ENCODE measurements at places on chromosomes 5 and 9.

- DNase-seq = no peak
Observed at GRCh38 chr9:112249277-112249676, 74.2 kb upstream of the SUSD1 start.

DNA sequence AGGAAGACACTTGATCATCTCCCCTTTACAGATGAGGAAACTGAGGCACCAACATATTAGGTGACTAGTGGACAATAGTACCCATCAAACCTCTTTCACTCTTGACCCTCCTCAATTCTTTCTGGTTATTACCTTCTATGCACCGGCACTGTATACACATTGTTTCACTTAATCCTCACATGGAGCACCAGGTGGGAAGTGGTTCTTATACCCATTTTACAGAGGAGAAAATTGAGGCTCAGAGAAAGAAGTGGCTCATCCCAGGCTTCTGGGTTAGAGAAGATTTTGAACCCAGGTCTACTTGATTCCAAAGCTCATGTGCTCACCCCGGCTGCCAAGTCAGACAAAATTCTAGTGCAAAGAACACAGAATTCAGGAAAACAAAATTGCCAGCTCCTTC is 17.4 kb upstream of the DENND1A start:
- no peak for DNase-seq

DNA sequence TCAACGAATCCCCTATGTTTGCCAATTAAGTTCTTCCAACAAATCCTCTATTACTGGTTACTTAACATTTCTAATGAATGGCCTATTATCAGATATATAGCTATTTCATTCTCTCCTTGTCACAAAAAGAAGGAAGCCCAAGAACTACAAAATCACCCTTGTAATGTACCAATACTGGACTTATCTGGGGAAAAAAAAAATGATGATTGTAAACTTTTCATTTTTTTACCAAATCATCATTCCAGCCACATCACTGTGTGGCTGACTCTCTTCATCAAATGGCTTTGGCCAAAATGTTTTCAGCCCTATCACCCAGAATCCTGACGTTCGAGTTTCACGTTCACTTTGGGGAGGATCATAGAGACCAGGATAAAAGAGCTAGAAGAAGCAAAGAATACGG is 216.7 kb downstream of the ACTL7B start:
- DNase-seq = no peak

GRCh38 chr9:37608250-37608649 is 15.9 kb upstream of the TOMM5 start:
- no peak for DNase-seq

GRCh38 chr5:5149154-5149553 is 9.0 kb downstream of the ADAMTS16 start:
- no peak for DNase-seq

DNA sequence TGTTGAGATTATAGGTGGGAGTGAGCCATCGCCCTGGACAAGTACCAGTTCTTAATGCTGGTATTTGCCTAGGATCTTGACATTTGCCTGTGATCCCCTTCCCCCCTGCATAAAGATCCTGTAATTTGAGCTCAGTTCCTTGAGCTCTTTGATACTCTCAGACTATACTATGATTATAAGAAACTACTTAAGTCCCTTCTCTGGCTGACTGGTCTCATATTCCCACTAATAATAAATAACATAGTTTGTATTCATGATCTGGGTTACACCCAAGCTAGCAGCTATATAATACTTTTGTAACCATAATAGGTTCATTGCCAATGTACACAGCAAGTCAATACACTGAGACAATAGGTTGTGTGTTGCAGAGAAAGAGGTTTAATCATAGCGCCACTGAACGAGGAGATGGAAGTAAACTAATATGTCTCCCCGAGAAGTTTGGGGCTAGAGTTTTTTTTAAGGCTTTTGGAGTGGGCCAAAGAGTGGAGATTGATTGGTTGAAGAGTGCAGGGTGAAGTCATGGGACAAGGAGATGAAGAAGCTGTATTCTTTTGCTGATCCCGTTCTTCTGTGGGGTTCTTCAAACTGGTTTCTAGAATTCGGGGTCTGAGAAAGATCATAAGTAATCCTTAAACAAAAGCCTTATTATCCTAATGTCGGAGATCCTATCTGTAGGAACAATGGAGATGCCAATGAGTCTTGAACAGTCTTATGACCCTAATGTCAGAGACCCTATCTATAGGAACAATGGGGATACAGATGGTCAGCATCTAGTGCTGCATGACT is 20.7 kb upstream of the SHOC1 start:
- no peak for DNase-seq

DNA sequence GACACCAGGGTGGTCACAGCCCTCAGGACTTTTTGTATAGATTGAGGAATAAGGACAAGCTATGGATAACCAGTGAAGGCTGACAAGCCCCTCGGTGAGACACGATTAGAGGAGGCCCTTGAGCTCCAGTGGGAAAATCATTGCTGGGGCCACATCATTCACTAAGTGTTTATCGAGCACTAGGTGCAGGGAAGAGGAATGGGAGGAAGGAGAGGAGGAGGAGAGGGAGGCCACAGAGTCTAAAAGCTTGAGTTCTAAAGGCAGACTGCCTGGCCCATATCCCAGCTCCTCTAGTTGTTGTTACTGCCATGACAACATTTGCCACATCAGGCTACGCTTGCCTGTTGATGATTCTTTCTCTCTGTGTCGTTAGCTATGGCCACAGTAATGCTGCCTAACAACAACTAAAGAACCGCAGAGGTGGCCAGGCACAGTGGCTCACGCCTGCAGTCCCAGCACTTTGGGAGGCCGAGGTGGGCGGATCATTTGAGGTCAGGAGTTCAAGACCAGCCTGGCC is 37.6 kb downstream of the NKX2-5 start:
- DNase-seq = no peak

DNA sequence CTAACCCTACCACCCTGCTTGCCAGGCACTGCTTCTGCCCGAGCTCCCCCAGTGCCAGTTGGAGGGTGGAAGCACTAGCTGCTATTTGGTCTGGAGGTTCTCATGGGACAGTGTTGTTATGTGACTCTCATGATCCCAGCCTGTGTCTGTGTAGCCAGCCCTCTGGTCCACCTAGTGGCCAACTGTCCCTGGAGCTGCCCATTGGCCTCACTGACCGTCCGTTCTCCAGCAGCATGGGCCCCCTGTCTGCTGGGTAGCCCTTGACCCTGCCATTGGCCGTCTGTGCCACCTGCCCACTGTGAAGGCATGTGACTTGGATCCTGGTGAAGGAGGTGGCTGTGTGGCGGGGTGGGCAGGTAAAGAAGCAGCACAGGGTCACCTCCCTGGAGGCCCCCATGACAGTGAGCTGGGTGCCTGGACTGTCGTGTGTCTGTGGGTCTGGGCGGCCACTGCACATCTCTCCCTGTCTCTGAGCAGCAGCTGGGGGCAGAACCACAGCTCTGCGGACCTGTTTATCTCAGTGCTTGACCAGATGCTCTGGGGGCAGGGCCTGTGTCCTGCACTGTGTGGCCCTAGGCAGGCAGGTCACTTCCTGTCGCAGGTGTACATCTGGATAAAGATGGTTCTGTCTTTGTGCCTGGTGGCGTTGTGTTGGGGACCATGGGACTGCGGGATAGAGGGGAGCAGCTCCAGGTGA is 11.4 kb downstream of the PHF2 start:
- no peak for DNase-seq

DNA sequence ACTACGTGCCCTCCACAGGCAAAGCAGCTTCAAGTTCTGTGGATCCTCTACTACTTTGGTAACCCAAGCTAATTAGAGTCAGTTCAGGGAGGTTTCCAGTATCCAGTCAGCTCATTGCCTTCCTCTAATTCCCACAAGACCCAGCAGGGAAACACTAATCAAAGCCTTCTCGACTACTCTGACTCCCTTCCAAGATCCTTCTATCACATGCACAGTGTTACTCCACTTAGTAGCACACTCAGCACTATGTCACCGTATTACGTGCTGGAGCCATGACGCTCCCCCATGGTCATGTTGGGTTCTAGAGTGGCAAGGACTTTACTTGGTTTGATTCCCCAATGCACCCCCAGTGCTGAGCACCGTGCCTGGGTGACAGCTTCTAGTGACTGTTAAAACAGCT is 53.0 kb downstream of the DCP2 start:
- no peak for DNase-seq

- DNase-seq = no peak
Observed at GRCh38 chr5:81209869-81210493, 23.1 kb upstream of the CKMT2 start.

DNA sequence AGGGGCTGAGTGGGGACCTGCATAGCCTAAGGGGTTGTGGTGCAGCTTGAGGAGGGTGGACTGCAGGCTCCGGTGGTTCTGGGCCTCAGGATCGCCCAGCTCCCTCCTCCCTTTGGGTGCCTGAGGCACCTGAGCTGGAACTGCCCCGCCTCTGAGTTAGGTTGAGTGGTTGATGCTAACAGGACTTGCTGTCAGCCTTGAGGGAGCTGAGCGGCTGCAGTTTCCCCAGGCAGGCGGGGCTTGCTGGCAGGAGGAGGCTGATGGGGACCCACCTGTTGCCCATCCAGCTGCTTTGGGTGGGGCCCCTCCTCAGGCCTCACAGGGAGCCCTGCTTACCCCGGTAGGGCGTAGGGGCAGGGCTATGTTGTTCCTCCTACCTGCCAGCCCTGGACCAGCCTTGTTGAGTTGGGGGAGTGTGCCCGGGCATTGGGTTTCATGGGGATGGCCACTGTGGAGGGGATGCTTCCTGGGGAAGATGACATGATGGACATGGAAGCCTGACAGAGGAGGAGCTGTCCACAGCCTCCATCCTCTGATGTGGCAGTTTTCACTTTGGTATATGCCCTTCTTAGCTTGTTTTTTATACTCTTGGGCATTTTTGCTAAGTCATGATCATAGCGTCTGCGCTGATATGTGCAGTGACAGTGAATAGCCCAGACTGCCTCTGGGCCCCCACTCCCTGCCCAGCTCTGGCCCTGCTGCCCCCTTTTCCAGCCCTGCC is 14.3 kb downstream of the WNK2 start:
- no peak for DNase-seq

DNA sequence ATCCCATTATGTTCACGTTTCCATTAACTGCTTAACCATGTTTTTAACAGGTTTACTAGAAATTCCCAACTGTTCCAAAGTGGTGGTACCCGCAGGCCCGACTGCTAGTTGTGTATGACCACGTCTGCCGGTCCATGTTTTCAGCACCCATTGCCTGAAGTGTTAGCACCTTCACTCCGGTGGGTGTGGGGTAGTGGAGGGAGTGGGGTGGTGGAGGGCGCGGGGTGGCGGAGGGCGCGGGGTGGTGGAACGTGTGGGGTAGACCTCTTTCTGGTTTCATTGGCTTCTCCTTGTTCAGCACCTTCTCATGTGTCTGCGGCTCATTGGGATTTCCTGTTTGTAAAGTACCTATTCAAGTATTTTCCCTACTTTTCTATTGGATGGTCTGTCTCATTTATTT is 37.7 kb downstream of the TPPP start:
- DNase-seq = no peak

GRCh38 chr9:68876273-68876672 is 137.6 kb downstream of the PRKACG start:
- DNase-seq = no peak

GRCh38 chr9:121972501-121972981 is 120.6 kb downstream of the TTLL11 start:
- no peak for DNase-seq

- DNase-seq = no peak
Observed at GRCh38 chr9:94478755-94479730, 75.8 kb upstream of the PCAT7 start.

DNA sequence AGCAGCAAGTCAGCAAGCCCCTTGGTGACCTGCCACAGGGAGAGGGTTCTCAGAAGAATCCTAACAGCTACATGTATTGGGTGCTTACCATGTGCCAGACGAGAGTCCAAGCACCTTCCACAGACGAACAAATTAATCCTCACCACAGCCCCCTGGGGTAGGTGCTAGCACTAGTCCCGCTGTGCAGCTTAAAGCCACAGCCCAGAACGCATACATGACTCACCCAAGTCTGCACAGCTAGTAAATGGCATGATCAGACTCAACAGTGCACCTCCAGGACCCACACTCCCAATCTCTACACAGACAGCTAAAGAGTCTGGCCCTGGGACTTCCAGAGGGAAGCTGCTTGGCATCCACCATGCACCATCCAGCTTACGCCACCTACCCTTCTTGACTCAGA is 111.5 kb downstream of the PAX5 start:
- no peak for DNase-seq

DNA sequence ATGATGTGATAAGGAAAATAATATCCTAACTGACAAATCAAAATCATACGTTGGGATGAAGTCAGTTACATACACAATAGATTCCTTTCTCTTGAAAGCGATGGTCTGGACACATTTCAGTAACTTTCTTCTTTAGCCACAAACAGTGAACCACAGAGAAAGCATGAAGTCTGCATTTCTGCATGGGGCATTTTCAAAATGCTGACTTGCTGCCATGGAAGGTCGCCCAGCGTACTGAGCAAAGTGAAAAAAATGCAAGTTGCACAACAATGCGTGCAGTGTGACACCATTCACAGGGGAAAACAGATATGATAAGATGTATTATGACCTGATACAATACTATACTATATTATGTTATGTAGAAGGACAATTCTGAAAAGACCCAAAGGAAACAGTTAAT is 146.3 kb downstream of the SNX18 start:
- DNase-seq = peak; percentile 58

DNA sequence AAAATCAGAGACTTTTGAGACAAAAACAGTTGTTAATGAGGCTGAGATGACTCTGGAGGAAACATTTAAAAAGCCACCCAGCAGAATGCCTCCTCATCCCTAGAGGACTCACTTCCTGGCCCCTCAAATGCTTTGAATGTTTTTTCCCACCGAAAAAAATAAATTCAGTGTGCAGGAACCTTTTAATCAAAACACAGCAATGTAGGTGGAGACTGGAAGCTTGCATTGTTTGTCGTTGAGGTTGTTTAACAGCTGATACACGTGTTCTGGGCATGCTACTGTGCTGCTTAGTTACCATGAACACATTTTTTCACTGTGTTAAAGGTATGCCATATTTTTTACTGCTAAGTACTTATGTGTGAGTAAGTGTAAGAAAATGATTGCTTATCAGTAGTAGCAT is 65.7 kb upstream of the ADCY2 start:
- DNase-seq = no peak

DNA sequence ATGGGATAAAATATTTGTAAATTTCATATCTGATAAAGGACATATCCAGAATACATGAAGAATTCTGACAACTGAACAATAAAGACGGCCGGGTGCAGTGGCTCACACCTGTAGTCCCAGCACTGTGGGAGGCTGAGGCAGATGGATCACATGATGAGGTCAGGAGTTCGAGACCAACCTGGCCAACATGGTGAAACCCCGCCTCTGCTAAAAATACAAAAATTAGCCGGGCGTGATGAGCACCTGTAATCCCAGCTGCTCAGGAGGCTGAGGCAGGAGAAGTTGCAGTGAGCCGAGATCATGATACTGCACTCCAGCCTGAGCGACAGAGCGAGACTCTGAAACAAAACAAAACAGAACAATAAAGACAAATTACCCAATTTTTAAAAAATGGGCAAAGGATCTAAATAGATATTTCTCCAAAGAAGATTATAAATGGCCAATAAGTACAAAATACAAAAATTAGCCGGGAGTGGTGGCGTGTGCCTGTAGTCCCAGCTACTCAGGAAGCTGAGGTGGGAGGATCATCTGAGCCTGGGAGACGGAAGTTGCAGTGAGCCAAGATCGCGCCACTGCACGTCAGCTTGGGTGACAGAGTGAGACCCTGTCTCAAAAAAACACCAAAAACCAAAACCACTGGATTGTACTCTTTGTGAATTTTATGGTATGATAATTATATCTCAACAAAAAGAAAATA is 9.6 kb upstream of the NSD1 start:
- no peak for DNase-seq

GRCh38 chr5:12936221-12936620 is 1008.3 kb downstream of the DNAH5 start:
- no peak for DNase-seq
